ENCODE measurements at places on chromosomes 4 and X. TPM values are rescaled to one million over a fixed set of nuclear protein-coding genes. Genes with fewer than 3 reads are reported as not detected.
A peak's percentile ranks its signal among the peaks of the same experiment; 100 is the strongest.

The FOXP3 gene
- total RNA-seq: not detected

The THAP6 gene
- 20.8 TPM for total RNA-seq

DNA sequence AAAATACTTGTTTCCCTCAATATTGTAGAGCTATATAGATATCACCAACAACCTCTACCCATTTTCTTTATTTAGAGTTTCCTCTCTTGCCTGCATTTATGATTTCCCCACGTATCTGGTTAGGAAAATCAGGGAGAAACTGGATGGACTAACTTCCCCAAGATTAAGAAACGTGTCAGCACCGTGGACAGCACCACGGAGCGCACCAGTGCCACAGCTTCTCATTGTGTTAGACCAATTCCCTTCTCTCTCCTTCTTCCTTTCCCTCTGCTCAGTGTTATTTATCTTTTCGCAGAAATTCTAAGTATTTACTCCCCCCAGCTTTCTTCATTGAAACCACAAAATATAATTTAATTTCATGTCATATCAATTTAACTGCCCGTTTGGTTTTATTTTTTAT, 568.6 kb upstream of the BOD1L1 start:
- DNase-seq: peak; percentile 69

DNA sequence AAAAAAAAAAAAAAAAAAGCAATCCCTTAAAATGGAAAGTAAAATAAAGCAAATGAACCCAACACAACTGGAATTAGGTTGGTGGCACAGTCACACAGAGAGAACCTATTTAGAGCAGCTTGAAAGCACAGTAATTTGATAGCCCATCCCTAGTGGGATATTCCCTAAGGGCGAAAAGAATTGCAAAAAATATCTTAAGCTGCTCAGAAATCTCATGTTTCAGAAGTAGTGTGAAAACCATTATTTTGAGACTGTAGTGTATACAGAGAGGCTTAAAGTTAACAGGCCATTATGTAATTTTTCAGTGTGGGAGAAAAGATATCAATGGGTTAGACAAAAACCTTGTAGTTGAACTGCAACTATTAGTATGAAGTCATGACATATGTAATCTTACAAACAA, 40.0 kb upstream of the DHX15 start:
- DNase-seq: no peak

DNA sequence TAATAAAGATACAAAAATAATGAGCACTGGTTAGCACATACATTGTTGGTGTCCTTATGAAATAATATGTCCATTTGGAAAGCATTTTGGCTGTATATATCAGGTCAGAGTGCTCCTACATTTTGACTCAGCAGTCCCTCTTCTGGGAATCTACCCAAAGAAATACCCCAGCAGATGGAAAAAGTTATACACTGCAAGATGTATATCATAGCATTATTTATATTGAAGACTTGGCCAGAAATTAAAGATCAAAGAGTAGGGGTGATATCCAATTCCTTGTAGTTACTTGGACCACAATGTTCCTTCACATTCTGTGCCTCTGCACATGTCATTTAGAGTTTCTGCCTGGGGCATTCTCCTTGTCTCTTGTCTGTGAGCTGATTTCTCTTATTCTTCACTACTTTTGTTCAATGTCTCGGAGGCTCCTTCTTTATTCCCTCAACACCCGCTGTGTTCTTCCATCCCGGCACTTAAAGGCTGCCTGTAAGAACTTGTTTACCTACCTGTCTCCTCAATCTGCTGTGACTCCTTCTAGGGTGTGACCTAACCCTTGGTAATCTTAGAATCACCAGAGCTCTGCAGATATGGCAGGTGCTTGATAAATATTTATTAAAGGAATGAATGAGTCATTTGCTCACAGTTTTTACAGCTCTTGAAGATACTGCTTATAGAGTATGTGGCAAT, 3.1 kb upstream of the TSPAN5 start:
- DNase-seq: no peak

All from Right ventricle myocardium inferior (tissue), 1 donor.